Activated CD8-positive, alpha-beta memory T cell treated with anti-CD3 and anti-CD28 coated beads for 1 hour (primary cell): ENCODE measurements at places on chromosomes 2 and 18.

DNA sequence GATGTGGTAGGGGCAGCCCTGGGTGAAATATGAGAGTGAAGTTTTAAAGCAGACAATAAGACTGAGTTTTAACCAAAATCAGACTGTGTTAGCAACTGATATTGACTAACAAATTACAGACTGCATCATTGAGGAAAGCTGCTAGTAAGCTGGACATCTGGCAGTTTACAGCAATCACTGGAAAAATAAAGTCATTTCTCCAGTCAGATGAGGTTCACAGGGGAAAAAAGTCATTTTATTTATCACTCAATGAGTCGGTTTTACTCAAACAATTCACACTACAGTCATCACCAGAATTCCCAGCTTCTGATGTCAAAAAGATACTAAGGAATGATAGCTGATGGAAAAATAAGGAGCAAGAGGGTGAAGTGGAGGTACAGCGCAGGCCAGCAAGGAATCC lies 10.5 kb upstream of the TMEM177 start:
- DNase-seq, result no peak

DNA sequence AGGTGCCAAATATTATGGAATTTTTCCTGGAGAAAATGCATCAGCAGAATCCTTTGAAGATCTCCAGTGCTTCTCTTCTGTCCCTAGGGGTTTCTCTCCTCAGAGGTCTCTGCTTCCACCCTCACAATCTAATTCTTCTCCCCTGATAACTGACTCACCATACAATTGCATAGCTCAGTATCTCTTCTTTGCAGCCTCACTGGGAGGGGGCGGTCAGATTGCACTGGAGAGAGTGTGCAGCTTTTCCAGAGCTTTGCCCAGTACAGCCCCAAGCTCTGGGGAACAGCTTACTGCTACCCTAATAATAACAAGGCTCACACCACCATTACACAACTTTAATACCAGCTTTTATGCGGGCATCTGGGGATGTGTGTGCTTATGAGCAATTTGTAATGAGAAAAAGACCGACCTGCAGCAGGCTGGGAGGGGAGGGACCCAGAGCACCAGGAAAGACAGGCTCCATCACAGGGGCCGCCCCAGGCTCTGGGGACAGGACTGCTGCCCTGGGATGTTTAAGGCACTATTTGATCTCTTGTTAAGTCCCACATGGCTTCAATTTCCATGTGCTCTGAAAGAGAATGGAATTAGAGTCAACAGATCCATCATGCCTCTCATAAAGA lies 276.6 kb upstream of the SIX2 start:
- DNase-seq, result no peak

GRCh38 chr2:222025881-222026271 lies 272.9 kb downstream of the PAX3 start:
- no peak for DNase-seq

- no peak for DNase-seq
Observed at GRCh38 chr2:38442643-38443541, 65.8 kb upstream of the ATL2 start.

- DNase-seq, result no peak
Observed at GRCh38 chr2:133986881-133987795, 266.7 kb upstream of the MGAT5 start.
